ENCODE measurements at places on chromosomes 12 and 14.

GRCh38 chr12:102513272-102513671 lies 32.9 kb upstream of the IGF1 start:
- H3K4me3 ChIP-seq = no peak overlapping the region
- H3K27ac ChIP-seq = no peak overlapping the region
- DNase-seq = no peak
- no peaks in the 10 kb centered on the region for H3K4me1 ChIP-seq
- no peaks in the 10 kb centered on the region for H3K27me3 ChIP-seq

DNA sequence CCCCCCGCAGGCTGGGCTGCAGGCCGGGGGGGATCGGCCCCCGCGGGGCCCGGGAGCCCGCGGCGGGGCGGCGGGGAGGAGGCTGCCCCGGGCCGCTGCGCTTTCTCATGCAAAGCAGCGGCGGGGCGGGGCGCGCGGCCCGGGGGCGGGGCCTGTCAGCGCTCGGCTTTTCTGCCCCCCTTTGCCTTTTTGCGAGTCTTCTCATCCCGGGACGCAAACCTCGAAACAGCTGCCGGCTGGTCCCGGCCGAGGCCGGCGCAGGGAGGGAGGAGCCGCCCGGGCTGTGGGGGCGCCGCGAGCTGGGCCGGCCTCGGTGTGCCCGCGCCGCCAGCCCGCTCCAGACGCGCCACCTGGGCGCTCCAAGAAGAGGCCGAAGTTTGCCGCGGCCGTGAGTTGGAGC lies at the start of gene FZD10:
FZD10 (plus strand) TSS at position 198 of the 400 bp plus-strand sequence. CDS start 479 bp downstream, outside the sequence.
- H3K36me3 ChIP-seq = no peaks in the 10 kb centered on the region
- no peak within 1 kb of the TSS for H3K4me3 ChIP-seq
- H3K27me3 ChIP-seq = peaks cover 70% of the 10 kb centered on the region

- DNase-seq = no peak
- no peaks in the 10 kb centered on the region for H3K4me1 ChIP-seq
- H3K36me3 ChIP-seq = no peaks in the 10 kb centered on the region
- no peak overlapping the region for H3K27ac ChIP-seq
- H3K4me3 ChIP-seq = no peak overlapping the region
Observed at GRCh38 chr14:42535397-42535796, 928.7 kb downstream of the LRFN5 start.

- no peaks in the 10 kb centered on the region for H3K27me3 ChIP-seq
- no peak overlapping the region for H3K4me3 ChIP-seq
- H3K4me1 ChIP-seq = no peaks in the 10 kb centered on the region
- DNase-seq = no peak
- H3K36me3 ChIP-seq = no peaks in the 10 kb centered on the region
Observed at GRCh38 chr14:95491936-95492608, 24.4 kb downstream of the SYNE3 start.

- H3K4me3 ChIP-seq = no peak overlapping the region
- no peak overlapping the region for H3K27ac ChIP-seq
- H3K36me3 ChIP-seq = no peaks in the 10 kb centered on the region
- DNase-seq = no peak
- no peaks in the 10 kb centered on the region for H3K27me3 ChIP-seq
Observed at GRCh38 chr12:80576641-80577418, 130.6 kb upstream of the MYF6 start.

- H3K27me3 ChIP-seq = no peaks in the 10 kb centered on the region
- no peaks in the 10 kb centered on the region for H3K36me3 ChIP-seq
- no peak for DNase-seq
Observed at GRCh38 chr14:72401101-72401625, 468.9 kb downstream of the RGS6 start.

- H3K27me3 ChIP-seq = no peaks in the 10 kb centered on the region
- peaks cover 4% of the 10 kb centered on the region for H3K36me3 ChIP-seq
- peak overlapping the region; percentile 8 for H3K4me3 ChIP-seq
- peaks cover 47% of the 10 kb centered on the region for H3K4me1 ChIP-seq
Observed at GRCh38 chr12:54262403-54262925, 17.5 kb downstream of the CBX5 start.

DNA sequence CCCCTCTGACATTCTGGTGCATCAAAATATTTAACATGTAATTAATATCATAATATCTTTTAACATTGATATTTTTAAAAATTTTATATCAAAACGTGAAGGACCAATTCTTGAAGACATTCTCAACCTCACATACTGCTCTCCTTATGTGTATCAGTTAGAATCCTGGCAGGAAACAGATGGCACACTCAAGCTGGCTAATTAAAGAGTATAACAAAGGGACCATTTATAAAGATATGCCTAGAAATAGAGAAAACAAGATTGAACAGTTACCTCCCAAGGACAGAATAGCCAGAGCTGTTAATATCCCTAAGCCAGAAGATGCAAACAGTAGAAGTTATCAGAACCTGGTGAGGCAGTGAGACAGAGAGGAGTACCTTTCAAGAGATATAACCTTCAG lies 368.7 kb downstream of the NELL2 start:
- peaks cover 53% of the 10 kb centered on the region for H3K4me1 ChIP-seq
- peak; percentile 55 for DNase-seq
- no peaks in the 10 kb centered on the region for H3K27me3 ChIP-seq
- H3K36me3 ChIP-seq = peaks cover 10% of the 10 kb centered on the region
- H3K27ac ChIP-seq = no peak overlapping the region

GRCh38 chr12:130804216-130804615 lies 34.8 kb downstream of the STX2 start:
- no peaks in the 10 kb centered on the region for H3K27me3 ChIP-seq
- no peak for DNase-seq
- H3K36me3 ChIP-seq = peaks cover 23% of the 10 kb centered on the region

DNA sequence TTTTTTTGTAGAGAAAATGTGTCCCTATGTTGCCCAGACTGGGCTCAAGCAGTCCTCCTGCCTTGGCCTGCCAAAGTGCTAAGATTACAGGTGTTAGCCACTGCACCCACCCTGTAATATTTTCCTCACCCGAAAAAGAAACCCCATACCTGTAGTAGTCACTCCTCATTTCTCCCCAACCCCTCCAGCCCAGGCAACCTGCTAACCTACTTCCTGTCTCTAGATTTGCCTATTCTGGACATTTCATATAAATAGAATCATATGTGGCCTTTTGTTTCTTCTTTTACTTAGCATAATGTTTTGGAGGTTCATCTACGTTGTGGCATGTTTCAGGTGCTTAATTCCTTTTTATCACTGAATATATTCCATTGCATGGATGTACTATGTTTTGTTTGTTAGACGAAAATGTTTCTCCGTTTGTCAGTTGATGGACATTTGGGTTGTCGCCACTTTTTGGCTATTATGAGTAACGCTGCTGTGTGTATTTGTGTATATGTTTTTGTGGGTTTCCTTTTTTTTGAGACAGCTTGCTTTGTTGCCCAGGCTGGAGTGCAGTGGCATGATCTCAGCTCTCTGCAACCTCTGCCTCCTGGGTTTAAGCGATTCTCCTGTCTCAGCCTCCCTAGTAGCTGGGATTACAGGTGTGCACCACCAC lies 6.2 kb downstream of the ANKRD13A start:
- H3K4me1 ChIP-seq = peaks cover 1% of the 10 kb centered on the region
- DNase-seq = no peak
- H3K4me3 ChIP-seq = no peak overlapping the region
- H3K36me3 ChIP-seq = no peaks in the 10 kb centered on the region
- H3K27me3 ChIP-seq = no peaks in the 10 kb centered on the region

DNA sequence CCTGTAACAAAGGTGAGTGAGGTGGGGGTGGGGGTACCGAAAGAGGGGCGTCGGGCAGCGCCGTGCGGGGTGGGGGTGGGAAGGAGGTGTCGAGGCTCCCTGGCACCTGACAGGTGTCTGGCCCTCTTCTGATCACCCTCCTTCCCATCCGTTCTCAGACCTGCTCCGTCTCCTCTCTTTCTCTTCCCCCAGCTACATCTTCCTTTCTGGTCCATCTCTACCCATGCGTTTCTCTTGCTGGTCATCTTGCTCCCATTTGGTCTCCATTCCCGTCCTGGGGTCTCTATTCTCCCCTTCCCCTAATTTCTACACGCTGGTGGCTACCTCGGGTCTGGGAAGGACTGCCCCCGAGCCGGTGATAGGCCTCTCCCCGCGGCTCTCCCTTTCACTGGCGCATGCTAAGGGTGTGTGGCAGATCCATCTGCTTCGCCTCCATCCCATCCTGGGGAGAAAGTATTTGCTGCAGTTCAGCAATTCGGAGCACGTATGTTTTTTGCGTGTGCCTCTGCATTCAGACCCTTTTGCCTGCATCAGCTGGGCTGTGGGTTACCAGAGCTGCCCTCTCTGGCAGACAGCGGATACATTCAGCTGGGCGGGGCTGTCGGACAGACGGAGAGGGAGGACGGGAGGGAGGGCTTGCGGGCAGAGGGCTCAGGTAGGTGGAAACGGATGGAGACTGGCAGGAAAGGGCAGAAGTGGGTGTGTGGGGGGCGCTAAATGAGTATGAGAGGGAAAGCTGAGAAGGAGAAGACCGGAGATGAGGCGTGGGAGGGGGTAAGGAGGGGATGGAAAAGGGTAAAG lies 730 bp downstream of the CLSTN3 start:
- H3K27ac ChIP-seq = peak overlapping the region; percentile 58
- peak; percentile 10 for DNase-seq
- H3K4me3 ChIP-seq = peak overlapping the region; percentile 59
- no peaks in the 10 kb centered on the region for H3K4me1 ChIP-seq
- H3K27me3 ChIP-seq = no peaks in the 10 kb centered on the region

GRCh38 chr12:96233168-96233567 lies 39.0 kb downstream of the ELK3 start:
- no peak overlapping the region for H3K4me3 ChIP-seq
- no peak for DNase-seq
- no peaks in the 10 kb centered on the region for H3K27me3 ChIP-seq
- no peak overlapping the region for H3K27ac ChIP-seq

Data from A673 (cell line).